ENCODE measurements at places on chromosomes 11 and 22.

DNA sequence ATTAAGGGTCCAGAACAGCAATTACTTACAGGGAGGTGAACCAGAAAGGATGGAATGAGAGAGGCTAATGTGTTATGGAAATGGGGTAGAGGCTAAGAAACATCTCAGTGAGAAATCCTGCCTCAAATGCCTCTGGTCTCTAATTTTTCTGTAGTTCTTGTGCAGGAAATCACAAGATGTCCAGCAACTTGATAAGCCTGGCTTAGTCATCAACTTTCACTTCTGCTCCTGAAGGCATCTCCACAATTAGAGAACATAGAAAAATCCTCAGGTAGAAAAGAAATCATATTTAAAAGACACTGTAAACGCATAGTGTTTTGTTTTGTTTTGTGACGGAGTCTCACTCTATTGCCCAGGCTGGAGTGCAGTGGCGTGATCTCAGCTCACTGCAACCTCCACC lies 18.7 kb downstream of the MRGPRX4 start:
- DNase-seq, result no peak

DNA sequence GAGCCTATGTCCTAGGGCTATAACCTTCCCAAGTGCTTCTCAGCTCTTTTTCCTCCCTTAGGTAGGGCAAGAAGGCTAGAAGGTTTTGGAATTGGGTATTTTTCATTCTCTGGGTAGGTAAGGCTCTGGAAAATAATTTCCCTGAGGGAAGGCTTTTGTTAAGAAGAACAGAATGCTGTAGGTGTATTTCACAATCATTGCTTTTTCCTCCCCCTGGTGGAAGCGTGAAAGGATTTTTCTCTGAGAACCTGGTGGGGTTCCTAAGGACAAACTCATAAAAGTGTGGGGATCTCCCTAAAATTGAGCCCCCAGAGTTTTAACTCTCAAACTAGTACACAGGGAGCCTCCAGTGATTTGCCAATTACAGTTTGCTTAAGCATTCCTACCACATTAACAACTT lies 41.1 kb upstream of the NARS2 start:
- no peak for DNase-seq

DNA sequence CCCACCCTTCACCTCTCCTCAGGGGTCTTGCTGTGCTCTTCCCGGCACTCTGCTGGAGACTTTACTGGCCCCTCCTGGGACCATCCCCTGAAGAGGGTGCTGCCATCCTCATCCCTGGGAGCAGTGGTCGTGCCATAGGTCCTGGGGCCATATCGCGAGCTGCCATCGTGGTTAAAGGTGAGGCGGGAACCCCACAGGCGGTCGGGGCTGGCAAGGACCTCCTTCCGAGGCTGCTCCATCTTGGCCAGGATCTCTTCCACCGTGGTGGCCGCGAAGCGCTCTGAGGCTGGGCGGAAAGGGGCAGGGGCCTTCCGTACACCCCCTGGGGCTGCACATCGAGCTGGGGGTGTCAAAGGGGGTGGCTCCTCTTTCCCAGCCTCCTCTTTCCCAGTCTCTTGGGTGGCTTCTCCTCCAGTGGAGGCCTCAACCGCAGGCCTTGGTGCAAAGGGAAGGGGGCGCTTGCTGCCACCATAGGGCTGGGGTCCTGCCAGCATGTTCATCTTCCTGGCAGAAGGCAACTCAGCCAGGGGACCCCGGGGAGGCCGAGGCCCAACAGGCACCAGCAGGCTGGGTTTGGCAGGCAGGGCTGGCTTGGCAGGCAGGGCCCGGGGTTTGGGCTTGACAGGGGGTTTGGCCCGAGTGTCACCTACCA lies 4.6 kb downstream of the TNKS1BP1 start:
- DNase-seq, result no peak

- no peak for DNase-seq
These were observed 1383.2 kb downstream of the BRD1 start for GRCh38 chr22:48444320-48445112.

DNA sequence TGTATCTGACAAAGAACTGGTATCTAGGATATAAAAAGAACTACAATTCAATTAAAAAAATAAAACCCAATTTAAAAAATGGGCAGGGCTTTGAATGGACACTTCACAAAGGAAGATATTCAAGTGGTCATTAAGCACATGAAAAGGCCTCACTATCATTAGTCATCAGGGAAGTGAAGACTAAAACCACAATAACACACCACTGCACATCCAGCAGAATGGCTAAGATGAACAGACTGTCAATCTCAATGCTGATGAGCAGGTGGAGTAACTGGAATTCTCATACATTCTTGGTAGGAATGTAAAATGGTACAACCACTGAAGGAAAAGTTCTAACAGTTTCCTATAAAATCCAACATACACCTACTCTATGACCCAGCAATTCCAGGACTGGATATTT lies 8.9 kb downstream of the HPS4 start:
- DNase-seq, result no peak

- no peak for DNase-seq
These were observed 19.5 kb downstream of the PANX1 start for GRCh38 chr11:94148189-94148588.
